A549 (cell line): ENCODE measurements at places on chromosomes 6 and 20. TPM values are rescaled to one million over a fixed set of nuclear protein-coding genes. Genes with fewer than 3 reads are reported as not detected.

DTNBP1 gene
- polyA plus RNA-seq, result 7.9 to 8.7 TPM (median 8.4 TPM) in 3 replicates

CAP2 gene
- polyA plus RNA-seq, result 26.0 to 30.7 TPM (median 27.2 TPM) in 3 replicates

- no peak for DNase-seq
These were observed 35.1 kb downstream of the FRMD1 start for GRCh38 chr6:168043848-168044415.

- DNase-seq, result no peak
These were observed 2.6 kb downstream of the BNIP5 start for GRCh38 chr6:36333931-36334725.

GRCh38 chr6:52106994-52107393, 19.6 kb upstream of the PKHD1 start:
- no peak for DNase-seq

DNA sequence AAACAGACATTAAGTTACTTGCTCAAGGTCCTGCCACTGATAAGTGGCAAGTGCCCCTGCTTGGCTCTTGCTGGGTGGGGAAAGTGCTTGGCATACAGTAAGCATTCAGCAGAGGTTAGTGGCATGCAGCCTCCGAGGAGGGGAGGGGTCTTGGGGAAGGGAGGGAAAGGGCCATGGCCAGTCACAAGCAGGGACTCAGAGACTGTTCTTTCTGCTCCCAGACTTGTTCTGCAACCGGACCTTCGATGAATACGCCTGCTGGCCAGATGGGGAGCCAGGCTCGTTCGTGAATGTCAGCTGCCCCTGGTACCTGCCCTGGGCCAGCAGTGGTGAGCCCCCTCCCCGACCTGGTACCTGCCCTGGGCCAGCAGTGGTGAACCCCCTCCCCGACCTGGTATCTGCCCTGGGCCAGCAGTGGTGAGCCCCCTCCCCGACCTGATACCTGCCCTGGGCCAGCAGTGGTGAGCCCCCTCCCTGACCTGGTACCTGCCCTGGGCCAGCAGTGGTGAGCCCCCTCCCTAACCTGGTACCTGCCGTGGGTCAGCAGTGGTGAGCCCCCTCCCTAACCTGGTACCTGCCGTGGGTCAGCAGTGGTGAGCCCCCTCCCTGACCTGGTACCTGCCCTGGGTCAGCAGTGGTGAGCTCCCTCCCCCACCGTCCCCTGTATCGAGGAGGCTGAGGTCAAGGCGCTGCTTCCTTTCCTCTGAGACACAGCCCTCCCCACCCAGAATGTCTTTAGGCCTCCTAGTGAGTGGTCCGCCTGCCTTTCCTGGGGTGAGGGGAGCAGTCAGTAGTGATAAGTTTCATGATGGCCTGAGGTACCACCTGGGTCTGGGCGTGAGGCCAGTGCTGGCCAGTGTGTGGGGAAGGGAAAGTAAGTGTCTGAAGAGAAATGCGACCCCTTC, 8.9 kb downstream of the GLP1R start:
- DNase-seq, result no peak

GRCh38 chr20:8670893-8671215, 398.0 kb upstream of the PLCB4 start:
- DNase-seq, result no peak
